ENCODE measurements at places on chromosomes 16 and 17.

DNA sequence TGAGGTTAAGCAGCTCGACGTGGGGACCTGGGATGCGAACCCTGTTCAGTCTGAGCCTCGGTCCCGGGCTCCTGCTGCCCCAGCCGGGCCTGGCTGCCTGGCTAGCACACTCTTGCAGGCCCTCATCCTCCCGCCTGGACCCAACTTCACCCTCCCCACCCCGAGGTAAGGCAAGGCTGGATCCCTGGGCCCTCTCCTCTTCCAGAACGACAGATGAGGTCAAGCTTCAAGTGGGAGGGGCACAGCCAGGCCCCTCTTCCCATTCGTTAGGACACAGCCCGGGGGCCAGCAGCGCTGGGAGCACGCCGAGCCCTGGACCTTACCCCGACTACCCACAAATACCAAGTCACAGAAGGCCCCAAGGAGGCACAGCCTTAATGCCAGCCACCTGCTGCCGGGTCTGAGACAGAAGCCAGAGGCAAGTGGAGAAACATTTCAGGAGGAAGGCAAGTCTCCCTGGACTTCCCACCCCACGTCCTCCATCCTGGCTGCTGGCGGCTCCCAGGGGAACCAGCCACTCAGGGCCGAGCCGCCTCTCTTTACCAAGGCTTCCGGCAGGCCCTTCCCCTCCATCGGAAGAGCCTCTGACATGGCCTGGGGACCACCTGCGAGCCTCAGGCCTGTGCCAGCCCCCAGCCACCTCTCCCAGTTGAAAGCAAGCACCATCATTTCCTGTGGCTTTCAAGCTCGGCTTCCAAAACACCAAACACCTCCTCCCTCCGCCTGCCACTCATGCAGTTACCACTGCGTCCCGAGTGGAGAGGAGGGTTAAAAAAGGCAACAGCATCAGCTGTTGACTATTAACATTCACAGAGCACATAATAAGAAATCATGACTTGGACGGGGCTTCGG is 59.9 kb downstream of the RPH3AL start:
- DNase-seq, result no peak

DNA sequence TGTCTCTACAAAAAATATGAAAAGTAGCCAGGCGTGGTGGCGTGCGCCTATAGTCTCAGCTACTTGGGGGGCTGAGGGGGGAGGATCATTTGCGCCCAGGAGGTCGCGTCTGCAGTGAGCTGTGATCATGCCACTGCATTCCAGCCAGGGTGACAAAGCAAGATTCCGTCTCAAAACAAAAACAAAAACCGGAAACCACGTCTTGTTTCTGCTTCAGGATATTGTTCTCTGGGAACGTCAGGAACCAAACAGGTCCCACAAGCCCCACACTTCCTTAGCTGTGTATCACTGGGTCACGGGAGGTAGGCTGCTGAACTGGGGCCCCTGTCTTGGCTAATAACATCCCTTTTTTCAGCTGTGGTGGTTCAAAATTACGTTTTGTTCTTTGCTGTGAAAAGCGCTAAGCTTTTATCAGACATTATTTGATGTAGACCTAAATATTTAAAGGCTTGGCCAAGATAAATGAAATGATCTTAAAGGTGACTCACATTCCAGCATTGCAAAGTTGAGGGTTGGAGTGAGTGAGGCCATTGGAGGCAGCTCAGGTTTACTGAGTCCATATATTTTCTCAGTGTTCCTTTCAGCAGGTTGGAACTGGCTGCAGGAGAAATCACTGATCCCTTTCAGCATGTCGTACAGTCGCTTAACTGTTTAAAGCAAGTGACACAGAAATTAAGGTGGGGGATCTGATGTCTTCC is 16.4 kb upstream of the SEC14L1 start:
- DNase-seq, result peak; percentile 83

- DNase-seq, result no peak
These were observed 36.2 kb downstream of the DGKE start for GRCh38 chr17:56870081-56870651.

DNA sequence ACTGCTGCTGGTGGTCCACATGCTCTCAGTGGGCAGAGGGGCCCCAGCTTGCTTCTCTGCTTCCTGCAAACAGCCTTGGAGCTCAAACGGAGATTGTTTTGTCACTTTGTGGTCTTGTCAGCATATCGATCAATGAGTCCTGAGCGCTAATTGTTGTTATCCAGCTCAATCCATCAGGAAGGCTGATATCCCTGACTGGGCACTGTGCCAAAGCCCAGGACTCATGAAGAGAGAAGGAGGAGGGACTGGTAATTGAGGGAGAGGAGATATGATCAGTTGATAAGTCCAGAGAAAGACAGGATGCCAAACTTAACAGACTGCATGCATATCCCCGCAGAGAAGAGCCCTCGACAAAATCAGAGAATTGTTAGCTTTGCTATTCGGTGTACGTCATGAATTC is 58.6 kb upstream of the DNAH9 start:
- DNase-seq, result no peak

GRCh38 chr16:67675999-67676398 is 9.4 kb downstream of the C16orf86 start:
- DNase-seq, result no peak

- no peak for DNase-seq
These were observed 171.8 kb upstream of the FOXF1 start for GRCh38 chr16:86338403-86339115.

- no peak for DNase-seq
These were observed 3.5 kb downstream of the SMTNL2 start for GRCh38 chr17:4587803-4588202.

- peak; percentile 81 for DNase-seq
These were observed 19.1 kb downstream of the OSBPL7 start for GRCh38 chr17:47802341-47803022.

DNA sequence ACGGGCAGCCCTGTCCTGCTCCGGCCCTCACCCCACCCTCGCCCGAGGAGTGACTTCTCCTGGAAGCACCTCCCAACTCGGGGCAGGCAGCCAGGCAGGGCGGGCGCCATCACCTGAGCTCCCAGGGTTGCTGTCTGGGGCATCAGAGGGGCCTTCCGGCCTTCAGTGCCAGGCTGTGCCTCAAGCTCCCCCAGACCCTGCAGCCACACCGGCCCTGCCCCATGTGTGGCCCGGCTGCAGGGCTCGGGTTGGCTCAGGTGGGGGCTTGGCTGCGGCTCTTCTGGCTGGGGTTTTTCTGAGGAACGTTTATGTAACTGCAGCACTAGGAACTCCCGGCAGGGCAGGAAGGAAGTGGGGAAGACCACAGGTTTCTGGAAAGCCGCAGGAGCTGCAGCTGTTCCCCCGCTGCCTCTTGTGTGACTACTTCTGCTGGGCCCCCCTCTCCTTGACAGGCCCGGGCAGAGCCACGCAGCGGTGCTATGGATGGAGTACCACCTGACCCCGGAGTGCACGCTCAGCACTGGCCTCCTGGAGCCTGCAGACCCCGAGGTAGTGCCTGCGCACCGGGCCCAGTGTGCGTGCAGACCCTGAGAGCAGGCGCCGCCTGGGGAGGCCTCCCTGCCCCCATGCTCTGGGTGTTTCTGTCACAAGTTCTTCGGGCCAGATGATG is 45.6 kb downstream of the PRMT7 start:
- no peak for DNase-seq

DNA sequence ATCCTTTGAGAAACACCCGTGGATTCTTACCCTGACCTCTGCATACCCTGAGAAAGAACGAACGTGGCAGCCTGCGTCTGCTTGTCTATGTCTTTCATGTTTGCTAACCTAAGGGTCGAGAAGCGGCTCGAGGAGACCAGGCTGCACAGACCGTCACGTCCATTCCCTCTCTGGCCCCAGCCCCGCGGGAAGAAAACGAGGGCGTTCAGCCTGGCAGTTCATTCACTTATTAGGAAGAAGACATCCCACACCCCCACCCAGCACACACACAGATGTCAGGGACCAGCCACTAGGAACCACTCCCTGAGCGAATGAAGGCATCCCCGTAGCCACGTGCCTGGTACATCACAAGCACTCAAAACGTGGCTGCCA is 655 bp upstream of the MTHFSD start:
- no peak for DNase-seq

DNA sequence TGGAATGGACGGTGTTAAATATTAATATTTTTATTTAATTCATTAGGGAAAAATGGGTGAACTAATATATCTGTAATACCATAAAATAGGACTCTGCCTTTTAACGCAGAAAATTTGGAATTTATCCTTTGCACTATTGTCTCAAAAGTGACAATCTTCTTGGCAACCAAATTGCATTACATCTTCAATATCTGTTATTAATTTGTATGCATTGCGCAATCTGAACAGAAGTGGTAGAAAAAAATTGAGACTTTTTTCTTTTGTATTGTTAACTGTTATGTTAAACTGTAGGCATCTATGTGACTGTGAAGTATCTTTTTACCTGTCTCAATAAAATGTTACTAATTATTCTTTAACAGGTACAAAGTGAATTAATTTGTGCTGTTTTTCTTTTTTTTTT is 55.6 kb downstream of the PPM1E start:
- DNase-seq, result no peak

DNA sequence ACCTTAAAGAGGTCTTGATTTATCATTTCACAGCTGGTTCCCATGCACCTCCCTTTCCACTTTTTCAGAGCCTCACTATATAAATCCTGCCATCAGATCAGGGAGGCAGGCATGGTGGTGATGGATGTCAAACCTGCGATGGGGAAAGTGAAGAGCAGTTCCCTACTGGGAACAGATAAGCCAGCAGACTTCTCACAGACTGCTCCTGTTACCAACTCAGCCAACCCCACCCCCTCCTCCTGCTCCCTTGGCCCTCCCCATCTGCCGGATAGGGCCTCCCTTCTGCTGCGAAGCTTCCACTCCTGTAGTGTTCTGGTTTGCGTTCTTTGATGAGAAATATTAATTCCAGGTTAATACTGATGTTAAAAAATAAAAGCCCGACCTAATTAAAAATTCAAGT is 232.1 kb downstream of the STX8 start:
- DNase-seq, result no peak

DNA sequence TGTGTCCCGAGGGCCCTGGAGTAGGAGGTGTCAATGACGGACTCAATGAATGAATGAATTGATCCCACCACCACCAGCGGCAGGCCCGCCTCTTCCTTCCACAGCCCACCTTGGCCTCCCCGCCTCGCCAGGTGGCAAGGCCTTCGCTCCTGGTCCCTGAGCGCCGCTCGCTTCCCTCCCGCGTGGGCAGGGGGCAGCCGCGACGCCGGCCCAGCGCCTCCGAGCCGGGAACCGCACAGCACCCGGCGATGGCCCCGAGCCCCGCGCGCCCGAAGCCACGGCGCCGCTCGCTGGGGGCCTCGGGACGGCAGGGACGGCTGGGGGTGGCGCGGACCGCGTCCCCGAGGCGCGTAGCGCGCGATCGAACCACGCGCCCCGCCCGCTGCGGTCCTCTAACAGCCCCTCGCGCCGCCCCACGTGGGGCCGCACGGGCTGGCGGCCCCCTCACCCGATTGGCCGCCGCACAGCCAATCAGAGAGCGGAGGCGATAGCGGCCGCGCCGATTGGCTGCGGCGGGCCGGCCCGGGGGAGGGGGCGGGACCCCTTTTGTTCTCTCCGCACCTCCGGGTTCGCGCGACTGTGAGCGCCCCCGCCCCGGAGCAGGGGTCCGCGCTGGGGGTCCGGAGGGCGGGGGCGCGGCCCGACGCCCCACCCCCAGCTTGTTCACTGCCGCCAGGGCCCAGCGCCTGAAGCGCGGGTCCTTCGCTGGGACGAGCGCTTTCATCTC is 31.4 kb downstream of the ACTG1 start:
- no peak for DNase-seq
